ENCODE measurements at places on chromosomes 11 and 22.
A peak's percentile ranks its signal among the peaks of the same experiment; 100 is the strongest.

GRCh38 chr11:87528752-87529151, 491.0 kb downstream of the TMEM135 start:
- DNase-seq, result no peak

- no peak for DNase-seq
These were observed 56.5 kb downstream of the NAT10 start for GRCh38 chr11:34161812-34162492.

GRCh38 chr22:24128631-24129262, 52.5 kb upstream of the SUSD2 start:
- DNase-seq, result no peak

GRCh38 chr11:30436801-30437200, 113.9 kb downstream of the ARL14EP start:
- no peak for DNase-seq

DNA sequence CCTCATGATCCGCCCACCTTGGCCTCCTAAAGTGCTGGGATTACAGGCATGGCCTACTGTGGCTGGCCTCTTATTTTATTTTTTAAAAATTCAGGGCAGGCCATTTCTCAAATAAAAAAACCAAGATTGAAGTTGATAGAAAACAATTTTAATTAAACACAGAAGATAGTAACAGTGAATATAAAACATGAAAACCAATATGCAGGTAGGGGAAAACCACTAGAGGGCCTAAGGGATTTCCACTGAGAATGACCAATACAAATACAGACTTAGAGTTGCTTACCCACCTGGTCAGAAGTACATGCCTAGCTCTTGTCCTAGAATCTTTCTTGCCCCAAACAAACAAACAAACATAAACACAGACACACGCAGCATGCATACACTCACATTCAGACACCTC, 1.7 kb upstream of the RTCB start:
- DNase-seq, result no peak

- DNase-seq, result no peak
These were observed 515.3 kb downstream of the JRKL start for GRCh38 chr11:96905143-96905542.

GRCh38 chr11:33443684-33444083, 186.5 kb downstream of the HIPK3 start:
- DNase-seq, result no peak

DNA sequence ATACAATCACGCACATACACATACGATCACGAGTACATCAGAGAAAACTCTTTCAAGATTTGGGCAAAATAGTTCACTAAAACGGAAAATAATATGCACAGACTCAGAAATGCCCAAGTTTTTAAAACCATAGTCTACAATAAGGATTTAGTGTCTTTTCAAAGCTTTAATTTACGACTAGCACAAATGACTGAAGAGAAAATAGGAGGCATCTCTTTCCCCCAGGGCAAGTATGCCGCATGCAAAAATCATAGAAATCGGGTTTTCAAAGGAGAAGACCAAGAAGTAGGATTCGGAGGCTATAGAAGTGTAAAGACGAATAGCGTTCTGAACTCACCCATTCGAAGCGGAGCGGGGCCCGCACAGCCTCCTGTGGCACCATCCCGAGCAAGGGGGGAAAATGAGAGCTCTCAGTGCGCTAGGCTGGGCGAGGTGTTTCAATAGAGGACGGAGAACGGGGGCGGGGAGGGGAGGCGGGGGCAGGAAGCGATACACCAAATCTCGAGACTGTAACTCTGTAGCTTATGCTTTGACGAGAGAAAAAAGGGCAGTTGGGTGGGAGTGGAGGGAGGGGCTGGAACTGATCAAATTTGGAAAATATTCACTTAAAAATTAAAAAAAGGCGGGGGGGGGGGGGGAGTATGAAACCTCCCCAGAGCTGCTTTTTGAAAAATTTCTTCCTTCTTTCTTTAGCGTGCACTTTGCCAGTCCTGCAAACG, 15.8 kb downstream of the BLID start:
- peak; percentile 88 for DNase-seq

DNA sequence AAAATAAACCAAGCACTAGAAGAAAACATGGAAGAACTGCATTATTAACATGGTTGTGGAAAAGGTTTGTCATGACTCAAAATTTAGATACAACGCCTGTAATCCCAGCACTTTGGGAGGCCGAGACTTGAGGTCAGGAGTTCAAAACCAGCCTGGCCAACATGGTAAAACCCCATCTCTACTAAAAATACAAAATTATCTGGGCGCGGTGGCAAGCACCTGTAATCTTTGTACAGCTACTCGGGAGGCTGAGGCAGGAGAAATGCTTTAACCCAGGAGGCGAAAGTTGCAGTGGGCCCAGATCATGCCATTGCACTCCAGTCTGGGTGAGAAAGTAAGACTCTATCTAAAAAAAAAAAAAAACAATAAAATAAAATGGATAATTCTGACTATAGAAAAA, 23.7 kb downstream of the GNB1L start:
- DNase-seq, result no peak

DNA sequence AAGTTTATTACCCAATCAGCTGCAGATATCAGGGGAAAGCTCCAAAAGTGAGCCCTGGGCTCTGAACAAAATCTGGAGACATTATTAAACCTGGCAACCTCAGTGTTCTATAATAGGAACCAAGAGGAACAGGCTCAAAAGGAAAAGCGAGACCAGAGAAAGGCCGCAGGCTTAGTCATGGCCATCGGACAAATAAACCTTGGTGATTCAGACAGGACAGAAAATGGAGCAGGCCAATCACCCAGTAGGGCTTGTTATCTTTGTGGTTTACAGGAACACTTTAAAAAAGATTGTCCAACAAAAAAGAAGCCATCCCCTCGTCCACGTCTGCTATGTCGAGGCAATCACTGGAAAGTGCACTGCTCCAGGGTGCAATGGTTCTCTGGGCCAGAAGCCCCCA, 7.7 kb upstream of the PANX1 start:
- DNase-seq, result no peak

- no peak for DNase-seq
These were observed 25.2 kb downstream of the BCR start for GRCh38 chr22:23205339-23206049.

- DNase-seq, result no peak
These were observed 2.4 kb upstream of the MB start for GRCh38 chr22:35619336-35620094.

DNA sequence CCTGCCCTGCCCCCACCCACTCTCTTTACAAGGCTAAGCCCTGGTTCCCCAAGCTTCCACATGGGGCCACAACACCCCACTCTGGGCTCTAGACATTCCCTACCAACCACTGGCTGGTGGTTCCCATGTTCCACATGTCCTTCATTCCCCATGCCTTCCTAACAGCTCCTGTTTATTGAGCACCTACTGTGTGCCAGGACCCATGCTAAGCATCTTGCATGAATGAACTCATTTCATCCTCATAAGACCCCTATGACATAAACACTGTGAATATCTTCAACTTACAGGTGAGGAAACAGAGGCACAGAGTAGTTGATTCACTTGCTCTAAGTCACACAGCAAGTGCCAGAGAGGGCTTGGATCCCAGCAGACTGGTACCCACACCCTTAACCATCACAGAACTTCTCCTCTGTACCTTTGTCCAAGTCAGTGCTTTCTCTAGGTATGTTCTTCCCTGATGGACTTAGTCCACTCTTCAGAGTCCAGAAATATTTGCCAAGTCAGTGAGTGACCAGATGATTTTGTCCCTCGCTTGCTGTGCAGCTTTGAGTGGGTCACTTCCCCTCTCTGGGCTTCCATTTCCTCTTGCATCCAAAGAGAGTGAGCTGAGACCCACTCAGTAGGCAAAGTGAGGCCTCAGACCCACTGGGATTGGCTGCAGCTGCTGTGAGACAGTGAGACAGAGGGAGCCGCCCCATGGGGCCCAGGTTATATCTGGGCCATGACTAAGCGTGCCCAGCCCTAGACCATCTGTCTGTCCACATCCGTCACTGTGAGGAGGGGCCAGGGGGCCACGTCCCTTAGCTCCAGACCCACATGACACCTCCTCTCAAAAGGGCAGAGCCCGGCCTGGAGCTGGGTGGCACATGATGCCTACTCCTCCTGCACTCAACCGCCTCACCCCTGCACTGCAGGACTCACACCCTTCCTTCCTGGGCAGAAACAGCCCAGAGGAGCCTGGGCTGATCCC, 132.4 kb downstream of the MN1 start:
- DNase-seq, result no peak

DNA sequence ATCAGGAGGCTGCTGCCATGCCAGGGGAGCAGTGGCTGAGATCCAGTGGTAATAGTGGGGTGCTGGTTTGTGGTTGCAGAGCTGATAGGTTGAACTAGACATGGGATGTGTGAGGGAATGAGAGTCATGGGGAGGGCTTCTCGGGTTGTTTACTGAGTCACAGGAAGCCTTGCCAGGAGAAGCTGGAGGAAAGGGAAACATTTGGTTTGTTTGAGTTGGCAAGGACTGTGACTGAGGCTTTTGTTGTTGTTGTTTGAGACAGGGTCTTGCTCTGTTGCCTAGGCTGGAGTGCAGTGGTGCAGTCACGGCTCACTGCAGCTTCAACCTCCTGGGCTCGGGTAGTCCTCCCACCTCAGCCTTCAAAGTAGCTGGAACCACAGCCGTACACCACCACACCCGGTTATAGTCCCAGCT, 49.3 kb downstream of the CABIN1 start:
- no peak for DNase-seq

- no peak for DNase-seq
These were observed 78.2 kb downstream of the YAP1 start for GRCh38 chr11:102188488-102188887.

GRCh38 chr11:797296-798092, 587 bp downstream of the SLC25A22 start:
- peak; percentile 50 for DNase-seq

- DNase-seq, result no peak
These were observed 62.8 kb downstream of the PHF21B start for GRCh38 chr22:44947049-44947448.

GRCh38 chr11:80118073-80118472, 677.2 kb upstream of the TENM4 start:
- DNase-seq, result no peak

- DNase-seq, result no peak
These were observed 221.1 kb downstream of the LARGE1 start for GRCh38 chr22:33699176-33699575.

DNA sequence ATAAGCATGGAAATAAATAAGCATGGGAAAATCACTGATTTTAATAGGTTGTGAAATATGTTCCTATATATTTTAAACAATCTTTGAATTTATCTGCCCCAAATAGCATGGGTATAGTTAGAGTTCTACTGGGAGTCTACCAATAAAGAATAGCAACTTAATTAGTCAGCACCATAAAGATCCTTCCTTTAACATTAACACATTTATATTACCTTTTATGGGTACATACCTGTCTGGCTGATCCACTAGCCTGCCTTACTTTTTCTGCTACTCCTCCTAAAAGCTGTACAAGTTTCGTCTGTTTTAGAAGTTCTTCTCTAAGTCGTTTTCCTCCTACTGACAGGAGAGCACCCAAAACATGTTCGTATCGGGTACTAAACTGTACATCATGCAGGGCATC, 39.8 kb upstream of the RPS13 start:
- no peak for DNase-seq

- DNase-seq, result no peak
These were observed 43.7 kb downstream of the KREMEN1 start for GRCh38 chr22:29116397-29117123.

- DNase-seq, result peak; percentile 56
These were observed 49.5 kb downstream of the OR4D9 start for GRCh38 chr11:59560702-59561473.

- no peak for DNase-seq
These were observed 420.9 kb downstream of the TENM4 start for GRCh38 chr11:79019975-79020374.

GRCh38 chr22:45867906-45868555, 108.9 kb downstream of the WNT7B start:
- no peak for DNase-seq

GRCh38 chr11:134637091-134638015, 225.3 kb upstream of the B3GAT1 start:
- DNase-seq, result no peak

DNA sequence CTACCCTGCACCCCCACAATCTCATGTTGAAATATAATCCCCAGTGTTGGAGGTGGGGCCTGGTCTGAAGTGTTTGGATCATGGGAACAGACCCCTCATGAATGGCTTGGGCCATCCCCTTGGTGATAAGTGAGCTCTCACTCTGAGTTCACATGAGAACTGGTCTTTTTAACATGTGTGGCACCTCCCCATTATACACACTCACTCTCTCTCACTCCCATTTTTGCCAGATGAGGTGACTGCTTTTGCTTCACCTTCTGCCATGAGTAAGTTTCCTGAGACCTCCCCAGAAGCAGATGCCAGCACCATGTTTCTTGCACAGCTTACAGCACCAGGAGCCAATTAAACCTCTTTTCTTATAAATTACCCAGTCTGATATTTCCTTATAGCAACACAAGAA, 32.1 kb upstream of the DRD2 start:
- no peak for DNase-seq

DNA sequence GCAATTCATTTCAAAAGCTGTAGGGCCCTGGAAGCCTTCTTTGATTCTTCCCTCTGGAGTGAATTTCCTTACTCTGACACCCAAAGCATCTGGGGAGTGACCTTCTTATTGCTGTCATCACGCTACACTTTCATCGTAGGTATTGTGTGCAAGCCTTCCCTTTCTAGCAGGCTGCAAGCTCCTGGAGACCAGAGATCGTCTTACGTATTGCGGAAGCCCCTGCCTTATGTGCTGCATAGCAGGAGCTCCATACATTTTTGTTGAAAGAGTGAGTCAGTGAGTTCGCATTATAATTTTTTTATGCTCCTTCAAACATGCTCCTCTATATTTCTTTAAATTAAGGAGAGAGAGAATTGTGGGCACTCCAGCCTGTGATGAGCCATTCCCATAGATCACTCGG, 21.2 kb upstream of the TMEM218 start:
- DNase-seq, result no peak

DNA sequence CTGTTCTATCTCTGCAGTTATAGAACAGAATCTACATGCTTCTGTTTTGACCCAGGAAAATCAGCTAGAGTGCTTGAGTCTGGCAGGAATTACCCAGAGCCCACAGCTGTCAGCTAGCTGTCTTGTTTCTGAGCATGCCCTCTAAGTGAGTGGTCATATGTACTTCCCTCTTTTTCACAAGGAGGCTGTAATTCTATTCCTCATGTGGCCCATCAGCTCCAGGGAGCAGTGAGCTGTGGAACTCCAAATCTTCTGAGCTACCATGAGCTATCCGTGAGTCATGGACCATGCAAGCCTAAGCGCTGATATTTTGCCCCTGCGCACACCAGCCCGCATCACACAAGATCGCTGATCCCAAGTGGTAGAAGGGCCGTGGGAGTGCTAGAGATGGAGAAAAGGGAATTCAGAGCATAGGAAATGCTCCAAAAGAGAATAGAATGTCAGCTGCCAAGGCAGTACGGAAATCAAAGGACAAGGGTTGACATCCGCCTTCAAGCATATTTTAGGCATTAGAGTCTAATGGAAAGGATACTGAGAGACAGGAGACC, 5.4 kb downstream of the FJX1 start:
- no peak for DNase-seq
